Stimulated activated CD4-positive, alpha-beta T cell treated with anti-CD3 and anti-CD28 coated beads, Interleukin-4, amount 100 ng/mL, for 48 hours (primary cell): ENCODE measurements at places on chromosomes 2 and 18.

DNA sequence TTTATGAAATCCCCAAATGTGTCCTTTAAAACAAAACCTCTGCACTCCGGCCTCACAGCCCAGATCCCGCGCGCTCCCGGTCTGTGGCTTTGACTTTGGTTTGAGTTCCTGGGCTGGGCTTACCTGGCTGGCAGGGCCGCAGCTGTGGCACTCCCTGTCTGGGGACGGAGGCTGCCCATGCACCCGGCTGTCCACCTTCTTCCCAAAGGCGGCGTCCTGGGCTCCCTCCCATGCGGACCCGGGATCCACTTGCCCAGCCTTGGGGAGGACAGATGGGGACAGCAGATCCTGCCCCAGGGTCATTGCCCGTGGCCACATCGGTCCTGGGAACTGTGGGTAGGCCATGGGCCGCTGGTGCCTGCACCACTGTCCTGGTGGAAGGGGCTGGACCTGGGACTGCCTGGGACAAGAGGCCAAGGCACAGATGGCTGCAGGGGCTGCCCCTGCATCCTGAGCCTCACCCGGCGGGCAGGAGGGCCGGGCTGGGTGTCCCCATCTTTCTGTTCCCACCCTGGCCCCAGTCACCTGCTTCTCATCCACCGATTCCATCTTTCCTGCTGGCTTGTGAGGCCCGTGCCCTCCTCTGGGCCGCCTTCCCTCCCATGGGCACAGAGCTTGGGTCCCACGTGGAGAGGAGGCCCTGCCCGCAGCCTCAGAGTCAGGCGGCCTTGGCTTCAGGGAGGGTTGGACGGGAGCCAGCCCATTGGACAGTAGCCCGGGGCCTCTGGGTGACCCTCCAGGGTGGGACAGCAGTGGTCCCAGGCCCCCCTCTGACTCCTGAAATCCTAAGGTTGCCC lies 27.7 kb downstream of the NFATC1 start:
- DNase-seq, result no peak

DNA sequence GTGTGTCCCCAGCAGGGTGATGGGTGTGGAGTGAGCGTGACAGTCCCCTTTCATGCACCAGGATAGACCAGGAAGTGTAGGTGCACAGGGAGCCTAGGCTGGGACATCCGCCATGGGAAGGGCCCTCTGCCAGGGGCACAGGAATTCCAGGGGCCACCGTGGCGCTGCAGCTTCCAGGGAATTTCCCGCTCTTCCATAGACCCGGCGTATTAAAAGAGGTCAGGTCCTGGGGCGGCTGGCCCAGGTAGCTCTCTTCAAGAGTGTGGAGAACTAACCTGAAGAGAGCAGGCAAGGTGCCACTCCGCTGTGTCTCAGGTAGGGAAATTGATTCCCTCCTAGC lies 42.0 kb downstream of the ATP6V1C2 start:
- DNase-seq, result no peak

- no peak for DNase-seq
Observed at GRCh38 chr2:16272038-16272788, 331.9 kb downstream of the MYCN start.

DNA sequence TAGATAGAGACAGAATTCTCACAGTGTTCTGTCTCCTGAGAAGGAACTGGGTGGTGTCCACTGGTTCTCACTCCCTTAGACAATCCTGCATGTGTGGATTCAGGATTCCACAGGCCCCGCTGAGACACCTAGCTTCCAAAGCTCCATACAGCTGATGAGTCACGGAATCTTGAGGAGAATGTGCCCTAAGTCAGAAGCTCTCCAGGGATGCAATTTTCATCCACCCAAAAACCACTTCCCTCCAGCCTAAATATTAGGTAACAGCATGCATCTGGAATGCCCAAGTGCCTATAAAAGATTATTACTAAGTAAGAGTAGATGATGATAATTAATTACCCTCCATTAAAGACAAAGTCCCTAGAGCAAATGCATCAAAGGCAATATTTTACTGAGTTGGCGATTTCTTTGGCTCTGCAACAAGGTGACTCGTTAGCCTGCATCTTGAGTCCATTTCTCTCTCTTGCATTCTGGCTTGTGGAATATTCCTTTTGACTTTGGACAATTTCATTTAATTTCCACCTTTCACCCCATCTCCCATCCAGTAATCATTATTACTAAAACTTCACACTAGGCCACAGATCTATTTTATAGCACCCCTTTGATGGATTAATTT lies 475.1 kb downstream of the TNS1 start:
- no peak for DNase-seq

DNA sequence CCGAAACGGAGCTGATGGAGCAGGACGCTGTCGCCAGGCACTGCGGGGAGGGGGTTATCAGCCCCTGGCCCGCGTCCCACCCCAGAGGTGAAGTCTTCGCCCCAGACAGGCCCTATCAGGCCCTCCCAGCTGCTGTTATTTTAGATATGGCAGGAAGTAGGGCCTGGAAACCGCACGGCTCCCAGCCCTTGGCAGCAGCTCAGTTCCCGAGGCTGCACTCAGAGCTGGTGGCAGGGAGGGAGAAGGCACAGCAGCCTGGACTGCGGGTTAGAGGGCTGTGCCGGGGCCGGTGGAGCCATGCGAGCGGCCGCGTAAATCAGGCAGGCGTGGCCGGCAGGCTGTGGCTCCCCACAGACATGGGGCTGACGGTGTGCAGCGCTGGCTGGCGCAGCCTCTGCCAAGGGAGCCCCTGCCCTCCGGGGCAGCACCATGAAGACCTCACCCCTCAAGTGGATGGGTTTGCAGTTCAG lies 111.4 kb downstream of the NFATC1 start:
- no peak for DNase-seq

GRCh38 chr18:3998698-3999333 lies 456.3 kb downstream of the DLGAP1 start:
- DNase-seq, result no peak

DNA sequence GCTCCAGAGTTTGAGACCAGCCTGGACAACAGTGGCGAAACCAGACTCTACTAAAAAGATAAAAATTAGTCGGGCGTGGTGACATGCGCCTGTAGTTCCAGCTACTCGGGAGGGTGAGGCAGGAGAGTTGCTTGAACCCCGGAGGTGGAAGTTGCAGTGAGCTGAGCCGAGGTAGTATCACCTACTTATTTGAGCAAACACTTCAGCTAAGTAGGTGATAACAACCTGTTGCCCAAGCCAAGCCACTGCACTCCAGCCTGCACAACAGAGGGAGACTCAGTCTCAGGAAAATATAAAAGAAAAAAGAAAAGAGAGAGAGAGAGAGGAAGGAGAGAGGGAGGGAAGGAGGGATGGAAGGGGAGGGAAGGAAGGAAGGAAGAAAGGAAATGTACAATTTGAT lies 21.3 kb downstream of the FER1L5 start:
- no peak for DNase-seq

GRCh38 chr18:2087877-2088673 lies 483.2 kb downstream of the METTL4 start:
- DNase-seq, result no peak

GRCh38 chr18:69365658-69366057 lies 35.0 kb upstream of the DOK6 start:
- DNase-seq, result no peak

DNA sequence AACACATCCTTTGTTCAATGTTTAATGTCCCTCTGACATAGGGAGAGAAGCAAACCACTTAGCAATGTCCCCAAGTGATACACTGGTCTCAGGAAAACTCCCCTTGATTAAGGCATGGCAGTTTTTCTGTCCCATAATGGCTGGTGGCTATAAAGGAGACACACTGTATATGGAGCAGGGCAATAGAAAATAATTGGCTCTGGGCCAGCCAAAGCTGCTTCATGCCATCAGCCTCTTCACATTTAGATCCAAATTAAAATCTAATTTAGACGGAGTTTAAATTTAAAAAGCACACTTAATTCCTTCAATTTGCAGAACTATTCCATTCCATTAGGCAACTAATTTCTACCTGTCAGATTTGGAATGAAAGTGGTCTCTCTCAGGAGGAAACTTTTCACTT lies 638.1 kb downstream of the DSC3 start:
- no peak for DNase-seq

DNA sequence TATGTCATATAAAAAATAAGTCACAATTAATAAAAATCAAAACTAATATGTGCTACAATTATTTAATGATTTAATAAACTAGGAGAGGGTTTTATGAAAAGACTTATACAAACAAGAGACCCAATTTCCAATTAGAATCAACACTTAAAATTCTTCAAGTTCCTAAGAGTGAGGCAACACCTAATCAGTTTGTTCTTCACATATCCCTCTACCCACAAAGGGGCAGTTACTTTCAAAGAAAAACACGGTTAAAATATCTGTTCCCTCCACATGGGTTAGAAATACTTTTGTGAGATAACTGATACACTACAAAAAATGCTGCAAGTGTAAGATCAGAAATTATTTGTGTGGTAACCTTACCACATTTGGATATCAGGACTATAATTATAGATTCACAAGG lies 357.0 kb downstream of the ERBB4 start:
- DNase-seq, result no peak

- DNase-seq, result no peak
Observed at GRCh38 chr2:16652296-16653082, 13.1 kb downstream of the CYRIA start.

- DNase-seq, result no peak
Observed at GRCh38 chr2:222433332-222434173, 9.2 kb downstream of the SGPP2 start.

- no peak for DNase-seq
Observed at GRCh38 chr2:60552078-60552850, 1.2 kb downstream of the BCL11A start.

DNA sequence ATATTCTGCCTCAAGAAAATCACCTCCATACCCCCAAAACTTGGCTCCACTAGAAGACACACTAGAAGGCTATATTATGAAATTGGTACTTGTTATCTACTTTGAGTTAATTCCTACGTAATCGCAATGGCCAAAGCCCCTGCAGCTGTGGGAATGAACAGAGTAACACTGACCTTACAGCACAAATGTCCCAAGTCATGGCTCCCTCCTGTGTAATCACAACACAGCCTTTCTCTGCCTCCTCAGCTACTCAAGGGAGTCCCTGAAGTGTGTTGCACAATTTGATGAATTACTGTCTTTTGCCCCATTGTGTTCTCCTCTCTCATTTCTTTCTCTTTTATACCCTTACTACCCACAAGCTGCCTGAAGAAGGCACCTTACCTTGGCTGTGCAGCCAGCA lies 375.2 kb downstream of the ARHGAP15 start:
- no peak for DNase-seq

DNA sequence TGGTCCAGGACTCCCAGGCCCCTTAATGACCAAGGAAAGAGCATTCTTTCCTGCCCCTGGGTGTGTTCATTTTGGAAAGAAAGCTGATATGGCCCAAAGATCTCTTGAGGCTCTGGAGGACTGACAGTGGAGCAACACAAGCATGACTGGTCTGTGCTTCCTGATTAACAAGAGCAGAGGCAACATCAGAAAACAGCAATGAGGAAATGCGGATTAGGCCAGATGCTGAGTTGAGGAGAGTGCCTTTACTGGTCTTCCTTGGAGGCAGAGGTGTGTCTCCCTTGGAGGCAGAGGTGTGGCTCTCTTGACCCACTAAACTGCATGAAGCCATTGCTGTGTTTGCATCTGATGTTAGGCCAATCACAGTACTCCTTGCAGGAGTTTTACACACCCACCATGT lies 19.9 kb downstream of the IL36B start:
- no peak for DNase-seq

DNA sequence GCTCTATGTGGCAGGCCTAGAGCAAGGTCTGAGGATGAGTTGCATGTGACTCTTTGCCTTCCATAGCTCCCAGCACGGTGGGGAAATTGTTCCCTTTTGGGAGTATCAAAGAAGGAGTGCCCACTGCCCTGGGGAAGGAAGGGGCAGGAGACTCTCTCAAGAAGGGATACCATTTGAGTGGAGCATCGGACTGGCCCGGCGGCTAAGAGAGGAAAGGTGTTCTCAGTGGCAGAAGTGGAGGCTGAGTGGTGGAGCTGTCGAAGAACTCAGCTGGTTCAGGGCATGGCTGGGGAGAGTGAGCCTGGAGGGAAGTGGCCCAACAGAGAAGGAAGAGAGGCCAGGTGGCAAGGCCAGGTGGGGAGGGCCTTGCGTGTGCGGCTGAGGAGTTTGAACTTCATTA lies 235.2 kb downstream of the DYSF start:
- no peak for DNase-seq

DNA sequence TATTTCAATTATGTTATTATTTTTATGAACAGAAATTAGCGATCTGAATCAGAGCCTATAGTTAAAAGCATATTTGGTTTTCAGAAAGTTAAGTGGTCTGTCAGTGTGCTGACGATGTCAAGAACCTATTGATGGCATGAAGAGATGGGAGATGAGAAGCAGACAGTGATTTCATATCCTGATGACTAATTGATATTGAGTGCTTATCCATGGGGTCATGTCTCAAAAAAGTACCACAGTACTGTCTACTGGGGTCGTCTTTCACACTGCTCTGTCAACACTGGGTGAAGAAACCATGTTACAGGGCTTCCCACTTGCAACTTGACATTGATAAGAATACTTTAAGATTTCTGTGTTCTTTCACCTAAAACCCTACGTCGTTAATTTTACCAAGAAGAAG lies 297.1 kb downstream of the AFF3 start:
- DNase-seq, result no peak

DNA sequence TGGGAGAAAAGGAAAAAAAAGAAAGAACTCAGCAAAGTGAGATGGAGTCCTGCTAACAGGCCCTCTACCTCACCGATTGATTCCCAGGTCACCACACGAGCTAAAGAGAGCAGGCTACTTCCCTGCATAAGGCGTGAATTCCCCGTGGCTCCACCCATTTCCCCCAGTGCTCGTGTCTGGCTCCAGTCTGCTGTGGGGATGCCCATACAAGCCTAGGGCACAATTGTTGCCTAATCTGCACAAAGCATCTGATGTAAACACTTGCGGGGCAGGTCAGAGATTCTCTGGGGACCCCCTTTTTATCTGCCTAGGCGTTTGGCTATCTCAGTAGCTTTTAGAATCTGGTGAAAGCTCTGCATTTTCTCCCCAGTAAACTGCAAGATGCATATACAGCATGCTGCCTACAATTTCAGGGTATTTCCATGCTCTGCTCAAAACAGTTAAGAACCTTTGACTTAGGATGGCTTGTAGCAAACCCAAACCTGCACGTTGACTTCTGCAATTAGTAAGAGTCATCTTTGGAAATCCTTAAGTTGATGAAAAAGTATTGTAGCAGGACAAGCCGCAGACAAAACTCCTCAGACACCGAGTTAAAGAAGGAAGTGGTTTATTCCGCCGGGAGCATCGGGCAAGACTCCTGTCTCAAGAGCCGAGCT lies 34.8 kb downstream of the MYO3B start:
- no peak for DNase-seq

- no peak for DNase-seq
Observed at GRCh38 chr2:123502931-123503330, 522.2 kb upstream of the CNTNAP5 start.

DNA sequence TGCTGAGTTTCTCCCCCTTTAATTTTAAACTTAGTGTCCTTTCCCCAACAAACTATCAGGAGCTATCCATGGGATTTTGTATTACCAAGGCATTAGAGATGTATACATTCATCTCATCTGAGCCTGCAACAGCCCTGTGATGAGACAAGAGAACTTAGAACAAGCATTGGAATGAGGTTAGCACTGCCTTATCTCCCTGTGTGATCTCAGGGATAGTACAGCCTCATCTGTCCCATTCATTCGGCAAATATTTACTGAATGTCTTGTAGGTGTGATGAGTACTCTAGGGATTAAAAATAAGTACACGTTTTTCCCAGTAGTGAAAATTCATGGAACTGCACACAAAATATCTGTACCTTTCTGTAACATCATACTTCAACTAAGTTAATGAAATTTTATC lies 45.6 kb downstream of the PAIP2B start:
- no peak for DNase-seq
